ENCODE measurements at places on chromosomes 12 and 14. TPM values are rescaled to one million over a fixed set of nuclear protein-coding genes. Genes with fewer than 3 reads are reported as not detected.

Gene FOXN3
- polyA plus RNA-seq: 30.2 TPM

DNA sequence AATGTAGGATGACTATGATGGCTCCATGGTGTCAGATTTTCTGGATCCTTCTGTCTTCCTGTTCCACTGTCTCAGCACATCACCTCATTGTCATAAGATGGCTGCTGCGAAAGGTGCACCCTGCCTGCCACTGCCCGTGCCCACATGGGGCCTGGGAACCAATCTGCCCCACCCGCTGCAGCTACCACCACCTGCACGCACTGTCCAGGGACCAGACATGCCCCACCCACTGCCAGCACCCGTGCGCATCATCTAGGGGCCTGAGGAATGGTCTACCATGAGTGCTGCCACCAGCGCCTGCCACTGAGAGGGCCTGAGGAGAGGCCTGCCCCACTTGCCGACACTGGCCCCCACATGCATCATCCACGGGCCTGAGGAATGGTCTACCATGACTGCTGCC, 23.8 kb downstream of the CYP46A1 start:
- DNase-seq: no peak

DNA sequence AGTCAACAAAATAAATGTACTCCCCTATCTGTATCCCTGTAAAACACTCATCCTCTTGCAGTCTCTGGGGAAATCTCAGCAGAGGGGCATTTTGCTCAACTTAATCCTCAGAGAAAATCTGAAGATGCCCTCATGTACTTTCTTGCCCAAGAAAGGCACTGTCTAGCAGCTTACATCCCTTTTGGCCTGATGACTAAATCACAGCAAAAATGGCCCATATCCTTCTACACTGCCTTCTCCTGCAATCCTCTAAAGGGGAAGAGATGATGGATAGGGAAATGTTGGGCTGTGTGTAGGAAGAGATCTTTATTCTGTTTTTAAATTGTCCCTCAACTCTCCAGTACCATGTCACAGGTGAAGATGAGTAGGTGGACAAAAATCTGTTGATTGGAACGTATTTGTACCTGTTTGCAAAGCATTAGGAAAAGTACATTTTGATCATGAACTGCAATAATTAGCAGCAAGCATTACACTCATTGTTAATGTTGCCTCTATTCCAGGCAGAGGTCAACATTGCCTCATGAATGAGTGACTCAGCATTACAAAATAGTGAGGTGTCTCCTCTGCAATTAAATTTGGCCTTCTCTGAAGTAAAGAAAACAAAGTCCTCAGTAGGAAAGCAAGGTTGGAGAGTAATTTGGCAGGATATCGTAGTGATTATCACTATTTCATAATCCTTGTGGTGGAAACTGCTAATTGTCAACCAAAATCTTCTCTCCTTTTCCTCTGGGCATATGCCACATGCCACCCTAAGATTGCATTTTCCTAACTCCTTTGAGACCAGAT, 172.4 kb upstream of the CAND1 start:
- no peak for DNase-seq

DNA sequence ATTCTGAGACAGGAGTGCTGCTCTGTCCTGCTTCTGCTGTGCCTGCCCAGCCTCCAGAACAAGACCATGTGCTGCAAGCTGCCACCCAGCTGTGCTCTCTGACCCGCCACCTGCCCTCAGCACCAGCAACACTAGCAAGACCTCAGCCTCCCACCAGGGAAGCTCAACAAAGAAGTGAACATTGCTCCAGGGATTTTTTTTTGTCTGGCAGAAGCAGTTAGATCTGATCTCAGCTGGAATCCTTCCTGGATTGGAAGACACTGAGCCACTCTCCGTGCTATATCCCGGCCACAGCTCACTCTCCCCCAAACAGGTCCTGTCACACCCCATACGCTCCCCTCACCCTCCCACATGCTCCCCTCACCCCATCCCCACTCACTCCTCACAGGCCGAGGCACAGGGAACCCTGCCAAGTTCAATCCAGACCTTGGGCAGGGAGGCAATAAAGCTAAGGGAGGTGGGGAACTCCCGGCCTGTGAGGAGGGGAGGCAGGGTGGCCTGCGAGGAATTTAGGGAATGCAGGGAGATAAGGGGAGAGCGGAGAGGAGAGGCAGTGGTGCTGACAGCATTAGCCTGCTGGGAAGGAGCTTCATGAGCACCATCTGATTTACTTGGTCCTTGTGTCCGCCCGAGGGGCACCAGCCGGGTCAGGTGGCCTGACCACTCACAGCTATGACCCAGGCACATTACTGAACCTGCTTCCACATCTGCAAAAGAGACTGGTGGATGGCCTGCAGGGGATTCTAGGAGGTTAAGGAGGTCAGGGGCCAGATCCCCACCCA, 29.7 kb downstream of the CCDC85C start:
- DNase-seq: peak; percentile 50

DNA sequence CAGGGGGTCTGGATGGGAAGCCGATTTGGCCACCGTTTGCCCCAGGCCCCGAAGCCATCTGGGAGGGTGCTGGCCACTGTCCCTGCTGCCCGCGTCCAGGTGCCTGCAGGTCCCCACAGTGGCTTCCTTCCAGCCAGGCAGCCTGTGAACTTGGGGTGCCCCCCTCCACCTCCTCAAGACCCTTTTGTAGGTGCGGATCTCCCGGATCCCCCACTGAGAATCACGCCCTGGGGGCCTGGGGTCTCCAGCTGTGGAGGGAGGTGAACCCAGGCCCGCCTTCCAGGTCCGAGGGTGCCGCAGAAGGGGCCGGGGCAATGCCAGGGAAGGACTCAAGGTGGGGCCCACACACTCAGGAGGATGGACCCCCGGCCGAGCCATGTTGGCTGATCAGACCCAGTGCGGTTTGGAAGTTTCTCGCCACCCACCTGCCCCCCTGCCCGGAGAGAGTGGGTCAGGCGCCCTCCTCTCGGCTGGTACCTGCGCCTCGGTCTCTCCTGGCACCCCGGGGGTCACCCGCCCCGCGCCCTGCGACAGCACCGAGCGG, 1.7 kb downstream of the MMP17 start:
- DNase-seq: no peak

Measured in BJ (cell line).